ENCODE measurements at places on chromosomes 5 and 9.
A peak's percentile ranks its signal among the peaks of the same experiment; 100 is the strongest.

DNA sequence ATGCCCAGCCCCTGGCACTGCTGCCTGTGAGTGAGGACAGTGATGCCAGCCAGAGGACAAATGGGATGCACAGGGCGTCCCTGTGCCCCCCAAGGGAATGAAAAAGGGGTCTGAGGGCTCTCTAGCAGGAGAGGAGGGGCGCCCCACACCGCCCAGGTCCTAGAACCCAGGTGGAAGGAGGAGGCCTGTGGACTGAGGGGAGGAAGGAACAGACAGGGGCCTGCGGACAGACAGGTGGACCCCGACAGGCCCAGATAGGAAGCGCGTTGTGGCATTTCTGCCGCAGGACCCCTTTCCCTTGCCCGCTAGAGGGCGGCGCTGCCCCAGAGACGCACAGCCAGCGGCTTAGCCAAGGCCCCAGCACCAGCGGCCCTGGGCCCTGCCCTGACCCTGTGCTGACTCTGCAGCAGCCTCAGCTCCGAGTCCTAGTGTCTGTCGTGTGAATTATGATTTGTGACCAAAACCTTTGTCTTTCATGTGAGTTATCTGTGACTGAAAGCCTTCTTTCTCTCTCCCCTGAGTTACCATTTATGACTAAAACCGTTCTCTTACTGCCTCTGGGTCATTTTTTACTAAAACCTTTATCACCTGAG, 30.7 kb downstream of the TRIP13 start:
- DNase-seq: peak; percentile 69
- H3K27ac ChIP-seq: no peak overlapping the region
- H3K4me3 ChIP-seq: no peak overlapping the region
- H3K4me1 ChIP-seq: peaks cover 13% of the 10 kb centered on the region
- H3K27me3 ChIP-seq: peaks cover 12% of the 10 kb centered on the region

DNA sequence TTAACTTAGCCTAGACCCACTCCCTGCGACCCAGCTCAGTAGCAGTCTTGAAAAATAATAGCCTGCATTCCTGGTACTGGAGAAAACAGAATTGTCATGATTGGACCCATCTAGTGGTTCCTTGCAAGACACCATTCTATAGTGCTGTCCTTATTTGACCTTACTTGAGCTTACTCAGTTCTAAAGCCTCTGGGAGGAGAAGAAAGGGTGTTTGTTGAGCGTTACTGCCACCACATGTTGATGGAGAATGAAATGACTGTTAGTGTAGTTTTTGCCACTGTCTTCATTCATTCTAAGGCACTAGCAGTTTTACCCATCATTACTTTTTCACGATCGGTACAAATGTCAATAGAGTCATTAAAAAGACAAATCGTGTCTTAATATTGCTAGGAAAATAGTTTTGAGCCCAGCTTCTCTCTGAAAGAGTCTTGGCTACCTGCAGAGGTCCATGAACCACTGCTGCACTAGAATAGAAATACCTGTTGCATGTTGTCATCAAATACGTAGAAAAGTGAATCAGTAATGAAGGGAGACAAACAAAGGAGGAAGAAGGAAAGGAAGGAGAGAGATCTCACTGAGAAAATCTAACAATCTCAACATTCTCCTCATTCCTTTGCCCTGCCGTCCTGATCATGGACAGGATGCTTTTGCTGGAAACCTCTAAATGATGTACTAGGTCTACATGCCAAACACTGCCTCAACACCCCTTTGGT, 96.0 kb downstream of the LIX1 start:
- H3K27ac ChIP-seq: no peak overlapping the region
- H3K4me1 ChIP-seq: no peaks in the 10 kb centered on the region
- H3K27me3 ChIP-seq: no peaks in the 10 kb centered on the region
- H3K36me3 ChIP-seq: no peaks in the 10 kb centered on the region
- DNase-seq: no peak
- H3K4me3 ChIP-seq: no peak overlapping the region

DNA sequence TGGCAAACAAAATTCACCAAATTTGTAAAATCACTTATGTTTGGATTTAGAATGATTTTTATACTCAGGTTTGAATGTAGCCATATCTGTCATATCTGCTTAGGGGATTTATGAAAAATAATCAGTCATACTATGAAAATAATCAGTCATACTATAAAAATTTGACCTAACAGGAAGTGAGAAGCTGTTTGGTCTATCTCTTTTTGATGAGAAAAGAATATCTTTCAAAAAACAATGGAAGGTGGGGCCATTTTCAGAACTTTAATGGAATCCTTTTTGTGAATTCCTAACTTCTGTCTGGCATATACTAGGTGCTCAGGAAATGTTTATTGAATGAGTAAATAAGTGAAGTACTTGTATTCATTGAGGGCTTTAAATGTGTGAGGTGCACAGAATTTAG, 70.1 kb downstream of the CWC27 start:
- H3K27me3 ChIP-seq: no peaks in the 10 kb centered on the region
- no peak overlapping the region for H3K27ac ChIP-seq
- no peak for DNase-seq
- H3K36me3 ChIP-seq: peaks cover 2% of the 10 kb centered on the region
- no peak overlapping the region for H3K4me3 ChIP-seq
- no peaks in the 10 kb centered on the region for H3K4me1 ChIP-seq

- no peak overlapping the region for H3K27ac ChIP-seq
- no peaks in the 10 kb centered on the region for H3K36me3 ChIP-seq
- no peak overlapping the region for H3K4me3 ChIP-seq
- H3K4me1 ChIP-seq: no peaks in the 10 kb centered on the region
- no peaks in the 10 kb centered on the region for H3K27me3 ChIP-seq
Observed at GRCh38 chr9:106482733-106483132, 380.2 kb upstream of the ZNF462 start.

- no peaks in the 10 kb centered on the region for H3K27me3 ChIP-seq
- H3K27ac ChIP-seq: no peak overlapping the region
- H3K4me1 ChIP-seq: no peaks in the 10 kb centered on the region
- H3K4me3 ChIP-seq: no peak overlapping the region
- no peaks in the 10 kb centered on the region for H3K36me3 ChIP-seq
Observed at GRCh38 chr5:15682566-15682965, 182.6 kb downstream of the FBXL7 start.

DNA sequence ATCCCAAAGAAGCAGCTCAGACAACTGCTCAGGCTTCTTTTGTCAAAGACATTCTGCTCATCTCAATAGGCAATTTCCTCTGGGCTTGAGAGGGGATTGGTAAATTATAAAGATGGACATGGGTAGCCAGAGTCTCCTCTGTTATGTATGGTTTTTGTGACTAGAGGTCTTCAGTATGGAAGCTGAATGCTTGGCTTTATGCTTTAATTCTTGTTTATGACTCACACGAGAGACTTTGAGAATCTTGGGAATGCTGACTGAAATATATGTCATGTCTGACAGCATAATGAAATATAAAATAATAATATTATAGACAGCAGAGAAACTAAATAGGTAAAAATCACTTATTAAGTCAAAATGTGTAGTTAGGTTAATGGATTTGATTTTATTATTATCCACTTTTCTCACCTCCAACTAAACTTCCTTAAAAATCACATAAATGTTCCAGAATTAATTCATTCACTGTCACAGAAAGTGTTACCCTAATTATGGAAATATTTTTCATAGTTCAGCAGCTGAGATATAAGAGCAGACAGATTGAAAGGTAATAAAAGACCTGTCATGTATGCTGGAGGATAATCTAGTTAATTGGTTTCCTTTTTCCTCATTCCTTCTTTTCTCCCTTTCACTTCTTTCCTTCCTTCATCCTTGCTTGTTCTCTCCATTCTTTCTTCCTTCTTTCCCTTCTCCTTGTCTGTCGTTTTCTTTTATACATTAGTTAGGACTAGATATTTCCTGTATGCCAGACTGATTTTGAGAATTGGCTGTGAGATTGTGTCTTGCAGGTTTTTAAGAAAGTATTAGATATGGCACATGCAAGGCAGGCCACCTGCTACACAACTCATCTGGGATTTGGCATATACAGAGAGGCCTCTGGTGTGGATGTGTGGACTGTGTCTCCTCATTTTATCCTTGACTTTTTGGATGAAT, 1866.1 kb upstream of the NUDT12 start:
- no peaks in the 10 kb centered on the region for H3K36me3 ChIP-seq
- no peaks in the 10 kb centered on the region for H3K4me1 ChIP-seq
- no peak for DNase-seq

DNA sequence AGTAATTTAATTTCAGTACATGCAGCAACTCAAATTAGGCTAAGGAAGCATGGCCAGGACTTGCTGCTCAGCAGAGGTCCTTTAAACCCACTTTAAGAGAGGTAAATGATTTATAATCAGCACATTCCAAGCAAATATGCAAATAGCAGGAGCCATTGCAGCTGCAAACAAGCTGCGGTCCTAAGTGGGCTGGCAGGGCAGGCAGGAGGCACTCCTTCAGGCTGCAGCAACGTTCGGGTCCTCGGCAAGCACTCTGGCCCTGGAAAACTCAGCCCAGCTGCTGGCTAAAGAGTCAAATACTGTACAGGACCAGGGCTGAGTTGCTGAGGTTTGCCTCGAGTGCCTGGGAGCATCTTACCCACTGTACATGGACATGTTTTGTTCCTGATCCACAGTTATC, 126.9 kb downstream of the FSTL4 start:
- DNase-seq: no peak
- no peak overlapping the region for H3K4me3 ChIP-seq
- H3K36me3 ChIP-seq: no peaks in the 10 kb centered on the region
- H3K27me3 ChIP-seq: no peaks in the 10 kb centered on the region
- no peak overlapping the region for H3K27ac ChIP-seq

- H3K27ac ChIP-seq: no peak overlapping the region
- H3K36me3 ChIP-seq: no peaks in the 10 kb centered on the region
- DNase-seq: no peak
- H3K27me3 ChIP-seq: no peaks in the 10 kb centered on the region
Observed at GRCh38 chr5:137084016-137084415, 415.1 kb downstream of the SPOCK1 start.

DNA sequence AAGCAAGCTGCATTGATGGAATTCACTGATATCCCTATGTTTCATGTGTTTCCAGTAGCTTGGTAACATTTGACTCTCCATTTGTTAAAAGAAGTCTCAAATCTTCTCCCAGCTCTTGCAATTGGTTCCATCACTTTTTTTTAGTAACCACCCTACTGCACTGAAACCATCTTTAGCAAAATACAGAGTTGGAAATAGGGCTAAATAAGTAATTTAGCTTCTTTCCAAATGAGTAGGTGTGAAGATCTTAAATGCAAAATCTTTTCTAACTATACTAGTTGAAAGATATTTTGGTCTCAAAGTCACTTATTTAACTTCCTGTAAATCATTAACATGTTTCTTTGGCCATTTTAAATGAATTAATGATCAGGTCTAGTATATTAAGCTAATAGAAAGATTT, 138.1 kb downstream of the DIRAS2 start:
- no peak for DNase-seq
- no peak overlapping the region for H3K27ac ChIP-seq

DNA sequence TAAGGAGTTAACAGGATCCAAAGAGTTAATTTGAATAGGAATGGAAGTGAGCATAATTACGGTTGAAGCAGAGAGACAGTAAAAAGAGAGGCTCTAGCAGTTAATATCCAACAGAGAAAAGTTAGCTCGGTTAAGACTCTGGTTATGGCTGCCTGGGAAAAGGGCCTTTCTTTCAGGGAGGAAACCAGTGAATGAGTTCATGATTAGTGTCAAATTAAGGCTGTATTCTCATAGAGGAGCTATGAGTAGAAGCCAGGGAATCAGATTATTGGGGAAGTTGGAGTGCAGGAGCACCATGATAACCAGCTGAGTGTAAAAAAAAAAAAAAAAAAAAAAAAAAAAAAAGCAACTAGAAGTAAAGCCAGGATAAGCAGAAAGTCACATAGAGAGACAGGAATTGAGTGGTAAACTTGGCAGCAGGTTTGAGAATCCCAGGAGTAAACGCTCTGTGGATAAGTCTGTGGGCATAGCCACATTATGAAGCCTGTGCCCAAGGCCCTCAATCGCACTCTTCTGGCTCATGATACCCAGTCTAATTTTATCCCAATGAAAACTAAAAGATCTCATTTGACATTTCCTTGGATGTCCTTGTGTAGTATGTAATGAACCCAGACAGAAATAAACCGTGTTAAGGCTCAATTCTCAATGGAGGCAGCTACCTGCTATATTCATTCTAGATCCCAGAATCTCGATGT, 372.6 kb upstream of the MPDZ start:
- H3K27me3 ChIP-seq: no peaks in the 10 kb centered on the region
- no peak for DNase-seq
- no peaks in the 10 kb centered on the region for H3K36me3 ChIP-seq
- no peaks in the 10 kb centered on the region for H3K4me1 ChIP-seq

GRCh38 chr9:33429256-33429985, 18.0 kb downstream of the AQP3 start:
- no peaks in the 10 kb centered on the region for H3K36me3 ChIP-seq
- H3K4me3 ChIP-seq: no peak overlapping the region
- DNase-seq: no peak
- H3K4me1 ChIP-seq: no peaks in the 10 kb centered on the region
- no peaks in the 10 kb centered on the region for H3K27me3 ChIP-seq

GRCh38 chr9:81499594-81499993, 189.8 kb downstream of the TLE1 start:
- no peaks in the 10 kb centered on the region for H3K27me3 ChIP-seq
- H3K4me1 ChIP-seq: no peaks in the 10 kb centered on the region
- H3K27ac ChIP-seq: no peak overlapping the region
- no peak overlapping the region for H3K4me3 ChIP-seq
- no peak for DNase-seq

- no peak overlapping the region for H3K4me3 ChIP-seq
- DNase-seq: no peak
- no peaks in the 10 kb centered on the region for H3K36me3 ChIP-seq
- H3K27me3 ChIP-seq: no peaks in the 10 kb centered on the region
Observed at GRCh38 chr5:137283801-137284200, 215.3 kb downstream of the SPOCK1 start.

GRCh38 chr5:96946381-96946780, 10.5 kb downstream of the LNPEP start:
- no peak overlapping the region for H3K27ac ChIP-seq

- no peak for DNase-seq
- H3K36me3 ChIP-seq: no peaks in the 10 kb centered on the region
- no peak overlapping the region for H3K4me3 ChIP-seq
- H3K4me1 ChIP-seq: no peaks in the 10 kb centered on the region
- H3K27me3 ChIP-seq: no peaks in the 10 kb centered on the region
- no peak overlapping the region for H3K27ac ChIP-seq
Observed at GRCh38 chr9:71608825-71609447, 159.4 kb downstream of the CEMIP2 start.

DNA sequence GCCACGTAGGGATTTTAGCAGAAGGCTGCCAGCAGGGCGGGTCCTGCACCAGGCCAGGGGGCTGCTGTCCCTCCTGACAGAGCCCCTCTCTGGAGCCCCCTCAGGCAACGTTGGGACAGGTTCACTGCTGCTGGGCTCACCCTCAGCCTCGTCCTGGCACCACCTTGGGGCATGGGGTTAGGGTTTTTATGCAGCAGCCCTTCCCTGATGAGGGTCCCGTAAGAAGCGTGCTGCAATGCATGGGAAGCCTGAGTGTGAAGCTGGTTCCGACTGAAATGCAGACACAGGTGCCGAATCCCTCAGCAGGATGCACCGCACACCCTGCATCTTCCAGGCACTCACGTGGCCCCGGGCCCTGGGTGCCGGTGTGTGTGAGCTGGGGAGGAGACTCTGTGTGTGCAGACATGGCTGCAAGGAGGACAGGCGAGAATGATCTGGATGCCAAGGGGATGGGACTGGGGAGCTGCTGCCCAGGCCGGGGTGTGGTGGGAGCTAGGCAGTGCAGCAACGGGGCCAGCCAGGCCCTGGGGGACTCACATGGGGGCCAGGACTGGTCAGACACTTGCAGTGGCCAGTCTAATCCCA, 27.1 kb downstream of the ZDHHC11B start:
- peaks cover 31% of the 10 kb centered on the region for H3K4me1 ChIP-seq
- no peak overlapping the region for H3K27ac ChIP-seq
- DNase-seq: no peak
- H3K36me3 ChIP-seq: no peaks in the 10 kb centered on the region
- H3K4me3 ChIP-seq: no peak overlapping the region

All from CD4-positive, alpha-beta T cell (primary cell).